ENCODE measurements at places on chromosomes 6 and 20.

DNA sequence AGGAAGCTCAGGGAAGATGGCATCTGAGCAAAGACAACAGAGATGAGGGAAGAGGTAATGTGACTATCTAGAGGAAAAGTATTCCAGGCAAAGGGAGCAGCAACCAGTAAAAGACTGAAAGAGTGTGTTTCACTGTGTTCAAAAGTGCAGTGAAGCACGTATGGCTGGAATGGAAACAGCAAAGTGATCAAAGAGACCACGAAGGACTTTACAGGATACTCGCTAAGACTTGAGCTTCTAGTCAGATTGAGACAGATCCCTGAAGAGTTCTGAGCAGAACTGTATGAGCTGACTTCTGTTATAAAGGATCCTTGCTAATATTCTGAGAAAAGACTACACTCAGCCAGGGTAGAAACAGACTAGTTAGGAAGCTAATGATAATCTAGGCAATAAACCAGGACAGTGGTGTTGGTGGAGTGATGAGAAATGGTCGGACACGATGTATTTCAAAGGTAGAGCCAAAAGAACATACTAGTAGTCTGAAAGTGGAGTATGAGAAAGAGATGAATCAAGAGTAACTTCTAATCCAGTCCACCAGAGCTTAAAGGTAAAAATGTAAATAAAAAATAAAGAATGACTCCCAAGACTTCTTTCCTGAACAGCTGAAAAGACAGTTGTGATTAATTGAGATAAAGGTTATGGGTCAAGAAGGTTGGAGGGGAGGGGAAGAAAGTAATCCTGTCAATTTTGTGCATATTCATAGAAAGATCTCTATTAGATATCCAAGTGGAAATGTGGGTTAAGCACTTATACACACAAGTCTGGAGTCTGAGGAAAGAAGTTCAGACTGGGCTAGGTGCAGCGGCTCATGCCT lies 14.2 kb downstream of the SEC63 start:
- no peak for DNase-seq

GRCh38 chr6:124393536-124393935 lies 568.7 kb upstream of the RNF217 start:
- no peak for DNase-seq

GRCh38 chr6:88116276-88116675 lies 49.9 kb downstream of the CNR1 start:
- no peak for DNase-seq

- no peak for DNase-seq
Measured at GRCh38 chr6:111550953-111551352, 54.7 kb downstream of the TRAF3IP2 start.

DNA sequence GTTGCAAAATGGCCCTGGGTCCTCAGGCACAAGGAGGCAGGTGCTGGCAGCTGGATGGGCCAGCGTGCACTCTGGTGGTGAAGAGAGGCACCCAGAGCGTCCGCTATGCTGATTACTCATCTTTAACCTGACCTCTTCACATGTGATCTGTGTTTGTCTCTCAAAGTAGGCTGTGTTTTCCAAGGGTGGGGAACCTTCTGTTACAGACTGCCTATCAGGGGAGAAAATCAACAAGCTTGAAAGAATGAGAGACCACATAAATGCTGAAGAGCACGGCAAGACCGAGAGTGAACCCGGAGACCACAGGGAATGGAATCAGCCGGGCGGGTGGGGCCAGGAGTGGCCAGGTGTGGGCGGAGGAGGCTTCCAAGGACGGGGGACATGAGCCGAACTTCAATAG lies 16.2 kb downstream of the BNIP5 start:
- no peak for DNase-seq

GRCh38 chr6:112235956-112236355 lies 18.4 kb downstream of the LAMA4 start:
- no peak for DNase-seq

GRCh38 chr20:62359043-62359490 lies 8.0 kb downstream of the LAMA5 start:
- DNase-seq = no peak

GRCh38 chr20:45402946-45403345 lies 5.1 kb upstream of the DBNDD2 start:
- no peak for DNase-seq

DNA sequence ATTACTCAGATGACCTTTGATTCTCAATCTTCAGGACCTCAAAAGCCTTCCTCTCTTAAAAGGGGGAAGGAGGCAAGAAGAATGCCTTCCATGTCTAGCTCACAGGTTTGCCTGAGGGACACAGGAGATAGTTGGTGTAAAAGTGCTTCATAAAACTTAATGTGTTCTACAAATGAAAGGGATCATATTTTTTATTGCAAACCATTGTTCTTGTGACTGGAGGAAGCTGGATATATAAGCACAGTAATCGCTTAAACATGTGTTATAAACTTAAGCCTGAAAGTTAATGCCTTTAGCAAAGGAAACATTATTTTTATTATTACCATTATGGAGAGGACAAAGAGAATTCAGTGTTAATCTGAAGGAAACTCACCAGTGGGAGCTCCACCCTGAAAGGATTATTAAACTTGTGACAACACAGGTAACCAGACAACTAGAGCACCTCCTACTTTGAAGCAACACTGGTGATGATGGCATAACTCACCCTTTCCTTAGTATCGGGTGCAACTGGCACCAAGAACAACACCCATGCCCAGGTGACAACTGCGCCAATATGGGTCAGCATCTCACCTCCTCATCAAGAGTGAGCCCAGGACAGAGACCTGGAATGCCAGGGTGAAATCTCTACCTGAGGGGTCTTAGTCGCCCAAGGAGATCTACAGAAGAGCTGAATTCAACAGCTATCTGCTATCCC lies 288.7 kb upstream of the PRDM1 start:
- no peak for DNase-seq

DNA sequence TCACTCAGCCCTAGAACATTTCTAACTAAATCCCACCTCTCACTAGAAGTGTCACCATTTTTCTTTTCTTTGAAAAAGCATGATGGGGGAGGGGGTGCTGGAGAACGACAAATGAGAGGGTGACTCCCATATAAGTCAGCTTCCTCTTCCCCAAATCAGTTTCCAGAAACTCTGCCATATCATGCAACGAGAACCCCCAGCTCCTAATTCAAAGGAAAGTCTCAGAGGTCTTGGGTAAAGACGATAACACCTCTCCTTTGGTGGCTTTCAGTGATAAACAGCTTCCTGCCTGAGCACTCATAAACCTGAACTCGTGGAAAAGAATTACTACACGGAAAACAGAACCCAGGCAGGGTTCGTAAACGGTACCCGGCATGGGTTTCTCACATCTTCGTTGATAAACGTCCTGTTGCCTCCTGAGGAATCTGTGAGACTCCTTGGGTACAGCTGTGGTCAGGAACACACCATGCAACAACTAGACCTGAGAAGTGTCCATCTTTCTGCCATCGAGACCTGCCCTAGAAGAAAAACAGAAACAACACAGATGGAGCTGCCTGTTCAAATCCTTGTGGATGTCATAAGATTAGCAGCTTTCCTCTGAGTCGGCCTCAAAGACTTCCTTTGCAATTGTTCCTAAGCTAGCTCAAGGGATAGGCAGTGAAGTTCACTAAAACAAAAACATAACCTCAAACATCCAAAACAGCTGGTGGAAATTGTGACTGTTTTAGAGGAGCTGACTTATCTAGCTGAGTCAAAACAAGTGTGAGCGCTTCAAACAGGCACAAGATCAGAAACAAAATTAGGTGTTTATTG lies 185.8 kb upstream of the PRDM1 start:
- DNase-seq = peak; percentile 58

DNA sequence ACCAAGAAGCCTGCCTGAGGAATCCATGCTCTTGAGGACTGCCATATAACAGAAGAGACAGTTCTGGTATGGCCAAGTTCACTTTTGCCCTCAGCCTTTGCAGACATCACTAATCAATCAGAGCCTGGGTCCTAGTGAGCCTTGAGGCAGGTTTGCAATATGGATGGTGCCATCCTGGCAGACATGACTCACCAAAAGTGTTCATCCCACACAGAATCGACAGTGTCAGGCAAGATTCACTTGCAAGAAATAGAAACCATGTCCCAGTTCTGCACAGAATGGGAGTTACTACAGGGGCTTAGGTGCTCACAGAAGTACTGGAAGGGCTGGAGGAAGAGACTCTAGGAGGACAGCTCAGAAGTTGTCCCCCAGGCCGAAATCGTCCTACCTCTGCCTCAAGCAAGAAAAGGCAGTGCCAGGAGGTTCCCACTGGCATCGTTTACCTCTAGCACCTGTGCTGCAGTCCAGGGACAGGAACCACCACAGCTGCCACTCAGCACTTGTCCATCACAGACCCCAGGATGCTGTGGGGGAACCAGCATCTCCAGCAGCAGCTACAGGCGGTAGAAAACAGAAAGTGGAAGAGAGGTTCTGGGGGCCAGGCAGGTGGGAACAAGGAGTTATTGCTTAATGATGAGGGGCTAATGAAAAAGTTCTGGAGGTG lies 42.6 kb upstream of the PHACTR3 start:
- DNase-seq = no peak

DNA sequence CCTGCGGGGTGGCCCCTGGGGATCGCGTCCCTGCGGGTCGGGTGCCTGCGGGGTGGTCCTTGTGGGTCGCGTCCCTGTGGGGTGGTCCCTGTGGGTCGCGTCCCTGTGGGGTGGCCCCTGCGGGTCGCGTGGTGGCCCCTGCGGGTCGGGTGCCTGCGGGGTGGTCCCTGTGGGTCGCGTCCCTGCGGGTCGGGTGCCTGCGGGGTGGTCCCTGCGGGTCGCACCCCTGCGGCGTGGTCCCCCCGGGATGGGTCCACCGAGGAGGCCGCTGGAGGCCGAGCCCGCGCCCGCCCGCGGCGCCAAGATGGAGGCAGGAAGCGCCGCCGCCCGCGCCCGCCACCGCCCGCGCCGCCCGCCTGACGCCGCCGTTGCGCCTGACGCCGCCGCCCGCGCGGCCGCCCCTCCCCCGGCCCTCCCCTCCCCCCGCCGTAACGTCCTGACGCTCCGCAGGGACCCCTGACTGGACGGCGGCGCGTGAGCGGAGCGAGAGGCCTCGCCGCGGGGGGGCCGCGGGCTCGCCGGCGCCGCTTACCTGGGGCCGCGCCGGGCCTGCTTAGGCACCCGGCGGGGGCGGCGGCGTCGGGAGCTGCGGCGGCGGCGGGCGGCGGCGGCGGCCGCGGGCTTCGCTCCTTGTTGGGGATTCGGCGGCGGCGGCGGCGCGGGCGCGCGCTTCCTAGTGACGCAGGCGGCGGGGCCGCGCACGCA lies at the start of gene GMEB2:
GMEB2 (minus strand) TSS at position 678 of the 705 bp plus-strand sequence. CDS start 7,704 bp downstream, outside the sequence.
- peak; percentile 12 for DNase-seq

GRCh38 chr6:163249651-163250101 lies 164.8 kb upstream of the QKI start:
- no peak for DNase-seq

- no peak for DNase-seq
Measured at GRCh38 chr20:10672624-10673127, 1.1 kb downstream of the JAG1 start.

GRCh38 chr20:45452772-45453691 lies 16.5 kb upstream of the WFDC2 start:
- DNase-seq = no peak

GRCh38 chr6:147974376-147974775 lies 368.3 kb upstream of the SASH1 start:
- no peak for DNase-seq

GRCh38 chr6:31479933-31480535 lies 17.9 kb upstream of the MICB start:
- no peak for DNase-seq
